ENCODE measurements at places on chromosomes 7 and 10.

DNA sequence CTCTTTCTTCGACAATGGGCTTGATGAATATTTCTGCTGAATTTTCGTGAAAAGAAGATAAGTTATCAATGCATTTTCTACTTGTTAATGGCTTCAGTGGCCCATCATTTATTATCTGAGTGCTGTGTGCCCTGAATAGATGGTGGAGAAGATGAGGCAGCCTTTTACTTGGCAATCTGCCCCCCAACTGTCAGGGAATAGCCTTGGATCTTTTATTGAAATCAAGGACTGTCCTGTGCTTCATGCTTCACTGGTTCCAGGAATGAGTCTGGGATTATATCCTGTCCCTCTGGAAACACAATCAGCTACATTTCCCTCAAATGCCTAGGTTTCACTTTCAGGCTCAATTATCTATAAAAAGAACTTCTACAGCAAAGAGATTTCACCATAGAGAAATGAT lies 75.9 kb upstream of the NXPH1 start:
- DNase-seq: no peak

- no peak for DNase-seq
Observed at GRCh38 chr10:73588656-73589055, 2.5 kb downstream of the USP54 start.

GRCh38 chr10:129809841-129810240 lies 154.2 kb downstream of the EBF3 start:
- DNase-seq: no peak

GRCh38 chr7:19489162-19489820 lies 219.5 kb downstream of the POLR1F start:
- DNase-seq: no peak

GRCh38 chr7:133822001-133822641 lies 305.0 kb upstream of the LRGUK start:
- DNase-seq: no peak

DNA sequence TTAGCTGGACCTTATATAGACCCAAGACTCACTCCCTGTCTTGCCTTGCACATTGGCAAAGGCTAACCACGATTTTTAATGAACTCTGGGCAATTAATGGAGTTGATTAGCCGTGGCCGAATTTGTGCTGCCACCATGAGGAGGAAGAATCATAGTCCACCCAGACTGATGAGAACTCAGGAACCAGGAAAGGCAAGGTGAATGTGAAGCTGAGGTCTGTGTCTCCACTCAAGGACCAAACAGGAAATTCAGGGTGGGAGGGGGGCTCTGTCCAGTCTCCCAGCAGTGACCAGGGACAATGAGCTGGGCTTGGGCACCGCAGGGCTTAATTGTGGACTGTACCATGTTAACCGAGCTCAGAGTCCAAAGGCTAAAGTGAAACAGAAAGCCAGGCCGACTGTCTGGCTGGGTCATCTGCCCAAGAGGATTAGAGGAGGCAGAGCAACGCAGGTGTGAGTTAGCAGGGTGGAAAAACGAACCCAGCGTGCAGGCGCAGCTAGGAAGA lies 127.0 kb upstream of the JCAD start:
- DNase-seq: no peak

- no peak for DNase-seq
Observed at GRCh38 chr7:73718438-73718881, 1.0 kb downstream of the STX1A start.

DNA sequence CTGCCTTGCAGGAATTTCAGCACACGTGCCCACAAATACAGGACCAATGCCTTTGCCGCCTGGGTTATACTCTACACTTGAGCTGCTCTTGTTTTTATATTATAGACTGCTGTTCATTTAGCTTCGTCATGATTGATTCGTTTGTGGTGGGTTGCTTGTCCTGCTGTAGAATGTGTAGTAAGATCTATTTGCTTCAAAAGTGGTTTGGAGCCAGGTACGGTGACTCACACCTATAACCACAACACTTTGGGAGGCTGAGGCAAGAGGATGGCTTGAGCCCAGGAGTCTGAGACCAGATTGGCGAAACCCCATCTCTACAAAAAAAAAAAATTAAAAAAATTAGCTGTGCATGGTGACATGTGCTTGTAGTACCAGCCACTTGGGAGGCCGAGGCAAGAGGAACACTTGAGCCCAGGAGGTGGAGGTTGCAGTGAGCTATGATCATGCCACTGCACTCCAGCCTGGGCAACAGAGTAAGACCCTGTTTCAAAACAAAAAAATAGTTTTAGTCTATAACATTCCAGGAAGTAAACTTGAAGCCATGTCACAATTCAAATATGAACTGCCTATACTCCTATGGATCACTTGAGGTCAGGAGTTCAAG lies 9.0 kb upstream of the RHBDD2 start:
- DNase-seq: no peak
